ENCODE measurements at places on chromosomes 7 and 10.
A peak's percentile ranks its signal among the peaks of the same experiment; 100 is the strongest.

- no peak for DNase-seq
Observed at GRCh38 chr7:121957626-121958025, 84.7 kb downstream of the PTPRZ1 start.

DNA sequence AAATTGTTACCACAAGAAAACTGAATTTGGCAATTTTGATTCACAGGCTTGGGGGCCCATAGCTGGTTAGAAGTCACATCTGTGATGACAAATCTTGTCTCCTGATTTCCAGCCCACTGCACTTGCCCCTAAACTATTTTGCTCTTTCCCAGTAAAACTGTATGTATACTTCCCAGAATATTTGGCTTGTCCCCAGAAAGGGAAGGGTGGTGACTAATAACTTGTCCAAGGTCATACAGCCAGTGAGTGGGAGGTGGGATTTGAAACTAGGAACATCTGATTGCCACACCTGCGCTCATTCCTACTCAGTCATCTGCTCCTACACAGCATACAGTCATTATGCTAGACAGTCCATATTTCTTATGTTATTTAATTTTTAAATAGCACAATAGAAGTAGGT, 304.5 kb downstream of the SDHAF3 start:
- no peak for DNase-seq

DNA sequence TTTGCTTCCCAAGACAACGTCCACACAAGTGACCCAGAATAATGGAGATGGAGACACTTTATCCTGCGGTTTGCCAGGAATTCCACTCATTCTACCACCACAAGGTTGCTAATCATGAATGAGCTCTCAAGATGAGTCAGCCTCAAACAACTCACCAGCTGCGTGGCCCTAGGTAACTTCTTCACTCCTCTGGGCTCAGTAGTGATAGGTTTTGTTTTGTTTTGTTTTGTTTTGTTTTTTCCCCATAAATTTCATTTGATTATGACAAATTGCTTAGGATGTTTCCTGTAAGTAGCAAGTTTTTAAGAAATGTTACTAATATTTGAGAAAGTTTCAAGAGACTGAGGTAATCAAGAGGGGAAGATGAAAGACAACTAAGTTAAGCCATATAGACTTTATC, 286.8 kb downstream of the PARD3 start:
- no peak for DNase-seq

GRCh38 chr7:120695848-120696247, 162.1 kb downstream of the TSPAN12 start:
- DNase-seq: no peak

GRCh38 chr10:96587264-96588059, 650 bp upstream of the TM9SF3 start:
- peak; percentile 69 for DNase-seq
